ENCODE measurements at places on chromosomes 1 and 21.

- no peak overlapping the region for H3K4me3 ChIP-seq
- DNase-seq = no peak
- H3K27me3 ChIP-seq = no peaks in the 10 kb centered on the region
- H3K36me3 ChIP-seq = no peaks in the 10 kb centered on the region
- H3K27ac ChIP-seq = no peak overlapping the region
These were observed 63.2 kb downstream of the PRDM2 start for GRCh38 chr1:13763222-13763621.

- DNase-seq = no peak
- no peaks in the 10 kb centered on the region for H3K36me3 ChIP-seq
- no peaks in the 10 kb centered on the region for H3K4me1 ChIP-seq
- H3K4me3 ChIP-seq = no peak overlapping the region
- no peaks in the 10 kb centered on the region for H3K27me3 ChIP-seq
These were observed 57.1 kb upstream of the ADAM30 start for GRCh38 chr1:119953266-119953998.

DNA sequence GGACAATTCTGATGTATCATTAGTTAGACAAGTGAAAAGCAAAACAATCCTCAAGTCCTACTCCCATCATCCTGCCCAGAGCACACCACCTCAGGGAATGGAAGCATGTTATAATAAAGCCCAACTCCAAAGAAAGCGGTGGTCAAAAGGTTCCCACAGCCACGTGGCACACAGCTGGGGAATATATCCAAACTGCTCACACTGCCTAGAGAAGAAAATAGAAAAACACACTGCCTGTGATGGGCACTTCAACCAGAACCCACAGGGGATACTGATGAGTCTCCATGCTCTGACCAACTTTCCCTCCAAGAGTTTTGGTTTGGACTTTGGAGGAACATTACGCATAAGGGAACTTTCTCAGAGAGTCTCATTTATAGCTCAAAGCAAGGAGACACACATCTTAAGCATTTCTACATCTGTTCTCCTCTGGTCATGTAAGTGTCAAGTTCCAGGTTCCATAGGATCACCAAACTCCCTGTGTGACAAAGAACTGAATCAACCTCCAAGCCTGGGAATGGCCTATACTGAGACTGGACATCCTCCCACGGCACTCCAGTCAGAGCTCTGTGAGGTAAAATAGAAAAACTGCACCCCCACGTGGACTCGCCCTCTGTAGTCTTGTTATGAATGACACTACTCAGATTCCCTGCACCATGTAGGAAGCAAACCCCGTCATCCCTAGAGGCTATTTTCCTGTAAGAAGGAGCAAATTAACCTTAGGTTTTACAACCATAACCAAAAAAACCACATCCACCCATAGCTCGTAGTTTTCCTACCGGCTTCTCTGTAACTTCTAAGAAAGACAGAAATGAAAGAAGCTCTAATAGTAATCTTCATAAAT, 12.2 kb downstream of the DSTYK start:
- H3K4me1 ChIP-seq = no peaks in the 10 kb centered on the region
- DNase-seq = no peak
- H3K36me3 ChIP-seq = no peaks in the 10 kb centered on the region
- no peak overlapping the region for H3K4me3 ChIP-seq

- H3K4me3 ChIP-seq = no peak overlapping the region
- H3K36me3 ChIP-seq = no peaks in the 10 kb centered on the region
- no peak for DNase-seq
These were observed 2.2 kb downstream of the PHC2 start for GRCh38 chr1:33428661-33429060.

DNA sequence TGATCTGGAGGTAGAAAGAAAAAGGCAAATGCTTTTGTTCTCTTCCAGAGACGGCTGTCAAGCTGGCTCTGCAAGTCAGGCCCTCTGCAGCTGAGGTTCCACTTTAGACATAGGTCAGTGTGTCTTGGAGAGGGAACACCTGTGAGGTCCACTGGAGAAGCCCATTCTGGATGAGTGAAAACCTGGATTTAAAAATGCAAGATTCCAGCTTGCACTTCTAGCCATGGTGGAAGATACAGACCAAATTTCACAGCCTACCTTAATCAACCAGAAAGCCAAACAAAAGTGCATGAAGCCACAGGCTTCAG, 35.0 kb downstream of the AGPAT3 start:
- no peak overlapping the region for H3K4me3 ChIP-seq
- H3K36me3 ChIP-seq = 0 out of 2 replicates have a peak, but pooled peaks cover 2% of the 10 kb centered on the region
- H3K27ac ChIP-seq = no peak overlapping the region
- H3K27me3 ChIP-seq = no peaks in the 10 kb centered on the region

Measured in MM.1S (cell line).